Foreskin melanocyte (primary cell): ENCODE measurements at places on chromosomes 7 and 10.

DNA sequence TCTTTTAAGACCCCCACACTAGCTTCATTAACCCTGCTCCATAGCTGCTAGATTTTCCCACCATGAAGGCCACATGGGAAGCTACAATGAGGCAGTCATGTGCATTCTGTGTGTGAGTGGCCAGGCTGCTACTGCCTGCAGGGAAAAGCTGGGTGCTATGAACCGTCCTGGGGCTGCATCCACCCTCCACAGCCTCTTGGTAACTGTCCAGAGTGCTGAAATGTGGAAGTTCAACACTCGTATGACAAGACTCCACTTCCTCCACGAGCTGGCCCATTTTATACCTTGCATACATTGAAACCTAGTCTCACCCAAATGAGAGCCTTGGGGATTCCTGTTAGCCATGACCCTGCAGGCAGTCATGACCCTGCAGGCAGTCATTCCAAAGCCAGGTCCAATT is 59.4 kb downstream of the CUZD1 start:
- DNase-seq = peak; percentile 16

GRCh38 chr7:111174510-111174909 is 83.6 kb downstream of the LRRN3 start:
- no peak for DNase-seq

GRCh38 chr10:5364374-5364773 is 392 bp upstream of the UCN3 start:
- DNase-seq = no peak

- DNase-seq = peak; percentile 42
These were observed 15.8 kb upstream of the BNIP3 start for GRCh38 chr10:131997366-131998049.

GRCh38 chr10:5805711-5806110 is 7.5 kb downstream of the GDI2 start:
- no peak for DNase-seq

GRCh38 chr10:49622426-49623425 is 8.9 kb downstream of the CHAT start:
- no peak for DNase-seq

GRCh38 chr10:14318007-14318406 is 12.7 kb downstream of the FRMD4A start:
- no peak for DNase-seq

DNA sequence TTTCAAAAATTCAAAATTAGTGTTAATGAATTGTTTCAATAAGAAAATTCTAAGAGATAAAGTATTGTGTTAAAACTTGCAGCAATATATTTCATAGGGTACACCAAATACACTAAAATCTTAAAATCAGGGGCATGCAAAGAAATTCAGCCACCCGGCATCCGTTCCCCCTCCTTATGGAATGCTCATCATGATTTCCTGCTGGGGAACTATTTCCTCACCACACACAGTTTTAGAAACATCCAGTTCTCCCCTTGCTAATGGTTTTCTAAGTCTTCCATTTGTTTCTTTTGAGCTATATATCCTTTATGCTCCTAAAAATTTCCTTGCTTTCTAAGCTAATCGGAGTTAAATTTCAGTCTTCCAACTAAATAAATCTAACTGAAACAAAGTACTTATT is 60.7 kb downstream of the CHCHD3 start:
- DNase-seq = no peak

- DNase-seq = peak; percentile 59
These were observed 33.1 kb downstream of the ZMIZ1 start for GRCh38 chr10:79101560-79102497.

DNA sequence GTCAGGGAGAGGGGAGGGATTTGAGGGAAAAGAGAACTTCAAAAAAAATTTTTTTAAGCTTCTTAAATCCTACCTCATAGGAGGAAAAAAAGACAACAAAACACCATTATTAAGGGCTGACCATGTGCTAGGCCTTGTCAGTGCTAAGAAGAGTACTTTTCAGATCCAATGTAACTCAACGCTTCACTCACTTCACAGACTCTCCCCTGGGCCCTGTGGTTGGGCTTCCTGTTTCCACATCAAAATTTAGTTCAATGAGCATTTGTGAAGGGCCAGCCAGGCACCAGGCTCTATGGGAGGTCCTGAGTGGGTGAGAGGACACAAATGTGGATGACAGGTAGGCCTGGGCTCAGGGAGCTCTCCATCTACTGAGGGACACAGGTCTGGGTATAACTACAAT is 249.8 kb downstream of the PTEN start:
- DNase-seq = no peak

DNA sequence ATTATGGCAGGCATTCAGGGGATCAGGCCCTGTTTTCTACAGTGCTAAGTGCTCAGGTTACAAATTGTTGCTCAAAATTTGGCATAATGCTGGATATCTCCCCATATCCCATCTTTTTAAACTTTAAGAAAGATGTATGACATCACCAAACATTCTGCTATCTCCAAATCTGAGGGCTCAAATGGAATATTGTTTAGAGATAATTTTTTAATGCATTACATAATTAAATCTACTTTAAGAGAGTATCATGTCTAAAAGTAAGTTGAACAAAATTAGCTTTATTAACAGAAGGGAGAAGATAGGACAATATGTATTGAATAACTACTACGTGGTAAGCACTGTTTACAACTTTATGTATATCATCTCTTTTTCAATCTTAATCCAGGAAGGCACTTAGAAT is 13.9 kb downstream of the NT5C3A start:
- no peak for DNase-seq

DNA sequence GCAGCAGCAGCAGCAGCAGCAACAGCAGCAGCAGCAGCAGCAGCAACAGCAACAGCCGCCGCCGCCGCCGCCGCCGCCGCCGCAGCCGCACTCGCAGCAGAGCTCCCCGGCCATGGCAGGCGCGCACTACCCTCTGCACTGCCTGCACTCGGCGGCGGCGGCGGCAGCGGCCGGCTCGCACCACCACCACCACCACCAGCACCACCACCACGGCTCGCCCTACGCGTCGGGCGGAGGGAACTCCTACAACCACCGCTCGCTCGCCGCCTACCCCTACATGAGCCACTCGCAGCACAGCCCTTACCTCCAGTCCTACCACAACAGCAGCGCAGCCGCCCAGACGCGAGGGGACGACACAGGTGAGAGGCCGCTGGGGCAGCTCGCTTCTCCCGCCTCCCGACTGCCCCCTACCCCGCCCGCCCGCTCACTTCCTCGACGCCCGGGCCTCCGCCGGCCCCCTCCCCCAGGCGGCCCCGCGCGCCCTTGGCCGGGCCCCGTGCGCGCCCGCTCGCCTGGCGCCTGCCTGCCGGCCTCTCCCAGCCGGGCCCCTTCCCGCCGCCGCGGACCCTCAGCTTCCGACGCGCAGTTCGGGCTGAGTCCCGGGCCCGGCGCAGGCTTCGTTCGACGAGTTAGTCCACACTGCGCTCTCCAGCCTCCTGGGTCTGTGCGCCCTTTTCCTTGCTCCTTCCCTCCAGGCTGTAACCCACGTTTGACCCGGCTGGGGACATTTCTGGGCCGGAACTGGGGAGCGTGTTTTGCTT is 882 bp downstream of the DLX6 start:
- no peak for DNase-seq

GRCh38 chr10:87053111-87053510 is 33.0 kb downstream of the FAM25A start:
- DNase-seq = peak; percentile 93

- DNase-seq = no peak
These were observed 54.2 kb upstream of the FHIP2A start for GRCh38 chr10:114767101-114767985.

DNA sequence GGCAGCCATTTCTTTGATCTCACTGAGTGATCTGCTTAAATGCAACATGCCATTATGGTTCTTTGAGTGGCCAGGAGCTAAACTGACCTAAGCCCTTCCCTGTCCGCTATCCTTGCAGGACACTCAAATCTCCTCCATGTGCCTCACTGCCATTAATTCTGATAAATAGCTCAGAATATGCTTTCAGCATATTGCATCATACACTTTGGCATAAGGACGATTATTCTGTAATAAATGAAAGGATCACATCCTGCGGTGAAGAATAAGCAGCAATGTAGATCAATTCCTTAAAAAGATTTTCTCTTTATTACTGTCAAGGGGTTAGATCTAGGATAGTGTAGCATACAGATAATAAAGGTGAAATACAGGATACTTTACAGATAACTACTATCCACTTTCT is 231.8 kb upstream of the CTBP2 start:
- DNase-seq = no peak

GRCh38 chr7:139094596-139094995 is 14.9 kb downstream of the ZC3HAV1 start:
- DNase-seq = no peak

DNA sequence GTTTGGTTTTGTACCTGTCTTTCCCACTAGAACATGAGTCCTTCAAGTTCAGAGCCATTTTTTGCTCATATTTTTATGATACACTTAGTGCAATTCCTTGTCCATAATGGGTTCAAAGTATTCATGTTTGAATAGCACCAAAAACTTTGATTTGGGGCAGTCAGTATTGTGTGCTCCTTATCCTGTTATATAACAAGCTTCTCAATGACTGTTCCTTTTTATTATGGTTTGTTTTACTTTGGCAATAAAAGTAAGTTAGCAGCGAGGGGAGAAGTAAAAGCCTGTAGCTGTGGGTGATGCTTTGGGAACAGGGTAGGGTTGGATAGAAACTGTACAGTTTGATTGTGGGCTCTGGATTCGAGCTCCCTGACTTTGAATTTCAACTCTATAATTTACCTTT is 174.4 kb upstream of the PCLO start:
- DNase-seq = no peak

GRCh38 chr10:131620314-131620713 is 280.5 kb upstream of the PPP2R2D start:
- DNase-seq = no peak

DNA sequence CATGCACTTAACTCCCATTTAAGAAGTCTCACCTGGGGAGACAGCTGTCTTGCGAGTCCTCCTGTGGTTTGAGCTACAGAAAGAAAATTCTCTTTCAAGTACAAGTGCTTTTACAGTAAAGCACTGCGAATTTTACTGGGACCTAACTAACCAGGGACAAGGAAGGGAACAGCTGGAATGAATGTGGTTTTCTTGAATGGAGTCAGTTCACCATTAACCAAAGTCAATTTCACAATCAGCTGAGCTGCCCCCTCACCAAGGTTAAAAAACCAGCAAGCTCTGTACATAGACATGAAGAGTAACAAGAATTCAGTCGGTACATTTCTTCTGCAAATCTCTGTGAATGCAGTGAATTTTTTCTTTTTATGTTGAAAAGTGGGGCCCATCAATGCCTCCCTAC is 56.3 kb downstream of the GFRA1 start:
- no peak for DNase-seq

GRCh38 chr10:5199398-5199797 is 2.8 kb downstream of the AKR1C4 start:
- DNase-seq = no peak

- DNase-seq = no peak
These were observed 15.9 kb downstream of the CAMK2B start for GRCh38 chr7:44309271-44310091.

GRCh38 chr7:121000081-121000983 is 11.8 kb downstream of the CPED1 start:
- no peak for DNase-seq

GRCh38 chr7:123748171-123748733 is 551 bp downstream of the WASL start:
- peak; percentile 18 for DNase-seq

GRCh38 chr10:97690133-97690532 is 3.1 kb upstream of the AVPI1 start:
- no peak for DNase-seq

GRCh38 chr10:6349846-6350535 is 147.3 kb downstream of the PFKFB3 start:
- DNase-seq = no peak
